ENCODE measurements at places on chromosomes 1 and 21.

DNA sequence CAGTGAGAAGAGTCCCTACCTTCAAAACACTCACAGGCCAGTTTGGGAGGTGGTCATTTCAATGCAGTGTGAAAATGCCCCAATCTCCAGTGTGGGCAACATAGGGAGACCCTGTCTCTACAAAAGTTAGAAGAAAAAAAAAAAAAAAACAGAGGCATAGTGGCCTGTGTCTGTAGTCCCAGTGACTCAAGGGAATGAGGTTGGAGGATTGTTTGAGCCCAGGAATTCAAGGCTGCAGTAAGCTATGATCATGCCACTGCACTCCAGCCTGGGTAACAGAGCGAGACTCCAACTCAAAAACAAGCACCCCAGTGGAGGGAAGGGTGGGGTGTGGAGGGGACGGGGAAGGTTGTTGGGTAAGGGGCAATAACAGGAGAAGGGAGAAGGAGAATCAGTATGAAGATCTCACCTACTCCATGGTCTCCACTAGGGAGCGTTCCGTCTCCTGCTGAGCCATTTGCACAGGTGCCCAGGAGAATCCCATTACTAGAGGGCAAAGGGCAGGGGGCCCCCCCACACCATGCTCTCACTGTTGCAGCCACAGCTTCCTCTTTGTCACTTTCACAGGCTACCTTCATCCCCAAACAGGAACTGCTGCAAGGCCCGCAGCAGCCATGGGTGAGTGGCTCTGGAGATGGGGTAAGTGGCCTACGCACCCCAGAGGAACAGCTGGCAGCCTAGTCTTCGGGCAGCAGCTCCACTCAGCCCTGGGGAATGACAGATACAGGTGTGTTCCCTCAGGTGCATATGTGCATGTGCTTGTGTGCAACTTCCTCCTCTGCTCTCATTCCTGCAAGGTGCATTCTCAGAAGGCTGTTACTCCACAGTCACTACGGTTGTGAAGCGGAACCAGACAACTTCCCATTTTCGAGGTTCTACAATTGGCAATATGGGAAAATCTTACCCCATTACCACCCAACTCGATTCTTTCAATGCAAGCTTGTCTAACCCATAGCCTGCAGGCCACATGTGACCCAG, 87.9 kb upstream of the LYST start:
- DNase-seq: no peak

DNA sequence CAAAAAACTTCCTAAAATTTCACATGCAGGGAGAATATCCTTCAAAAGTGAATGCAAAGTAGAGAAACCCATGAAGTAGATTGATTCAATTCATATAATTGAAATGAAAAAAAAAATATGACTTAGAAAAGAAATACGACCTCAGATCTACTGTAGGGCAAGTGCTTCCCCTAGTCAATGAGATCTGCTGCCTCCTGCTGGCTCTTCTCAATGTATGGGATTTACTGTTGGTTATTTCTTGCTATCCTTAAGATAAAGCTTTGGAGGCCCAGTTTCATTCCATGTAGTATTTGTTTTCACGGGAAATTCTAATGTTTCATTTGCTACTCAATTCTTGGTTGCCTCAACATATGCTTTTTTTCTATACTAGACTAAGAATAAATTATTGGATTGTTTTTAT, 46.2 kb downstream of the ZNF648 start:
- DNase-seq: no peak

- no peak for DNase-seq
These were observed 66.1 kb upstream of the FAM3B start for GRCh38 chr21:41250519-41250918.

GRCh38 chr1:200379432-200379757, 30.4 kb downstream of the ZNF281 start:
- no peak for DNase-seq

DNA sequence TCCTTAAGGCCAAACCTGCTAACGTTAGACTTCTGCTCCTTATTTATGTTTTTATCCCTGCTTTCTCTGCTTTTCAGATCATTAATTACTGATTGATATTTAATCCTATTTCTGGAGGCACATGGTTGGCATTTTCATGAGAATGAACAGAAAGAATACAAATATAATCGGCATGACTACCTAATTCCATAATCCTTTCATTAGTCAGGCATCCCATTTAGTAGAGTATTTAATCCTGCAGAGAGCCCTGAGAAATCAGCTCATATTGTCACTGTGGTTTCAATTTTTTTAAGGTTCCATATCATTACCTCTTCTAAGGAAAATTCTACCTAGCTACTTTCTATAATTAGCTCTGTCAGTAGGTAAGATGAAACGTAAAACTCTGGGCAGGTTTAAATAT, 238.8 kb downstream of the NCAM2 start:
- no peak for DNase-seq

DNA sequence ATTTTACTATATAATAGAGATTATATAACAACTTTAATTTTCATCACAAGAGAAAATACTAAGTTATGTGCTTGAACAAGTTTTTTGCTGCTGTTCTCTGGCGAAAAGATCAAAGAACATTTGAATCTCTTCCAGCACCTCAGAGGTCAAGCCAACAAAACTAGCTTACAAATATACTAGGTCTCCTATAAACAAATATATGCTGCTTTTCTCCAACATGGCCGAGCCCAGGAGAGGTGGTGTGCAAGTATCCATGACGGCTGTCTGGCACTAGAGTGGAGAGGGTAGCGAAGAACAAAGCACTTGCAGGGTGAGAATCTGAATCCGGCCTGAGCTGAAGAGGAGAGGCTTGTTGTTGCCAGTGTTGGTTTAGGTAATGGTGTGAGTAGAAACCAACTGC, 7.5 kb upstream of the FMO3 start:
- no peak for DNase-seq

- DNase-seq: no peak
These were observed 5.3 kb upstream of the SFT2D2 start for GRCh38 chr1:168220470-168220871.

DNA sequence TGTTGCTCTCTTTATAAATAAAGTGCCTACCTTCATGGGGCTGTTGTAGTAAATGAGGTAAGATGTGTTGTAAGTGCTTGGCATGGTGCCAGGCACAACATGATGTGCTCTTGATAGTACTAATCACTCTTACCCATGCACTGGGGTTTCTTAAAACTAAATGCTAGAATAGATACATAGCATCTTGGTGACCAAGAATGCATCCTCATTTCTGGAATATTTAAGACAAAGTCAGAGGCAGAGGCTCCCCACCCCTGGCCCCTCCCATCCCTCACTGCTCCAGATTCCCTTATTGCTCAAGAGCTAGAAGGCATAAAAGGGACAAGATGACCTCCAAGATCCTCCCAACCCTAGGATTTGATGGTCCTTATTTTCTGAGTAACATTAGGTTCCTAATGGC, 61.3 kb downstream of the GLUL start:
- no peak for DNase-seq

DNA sequence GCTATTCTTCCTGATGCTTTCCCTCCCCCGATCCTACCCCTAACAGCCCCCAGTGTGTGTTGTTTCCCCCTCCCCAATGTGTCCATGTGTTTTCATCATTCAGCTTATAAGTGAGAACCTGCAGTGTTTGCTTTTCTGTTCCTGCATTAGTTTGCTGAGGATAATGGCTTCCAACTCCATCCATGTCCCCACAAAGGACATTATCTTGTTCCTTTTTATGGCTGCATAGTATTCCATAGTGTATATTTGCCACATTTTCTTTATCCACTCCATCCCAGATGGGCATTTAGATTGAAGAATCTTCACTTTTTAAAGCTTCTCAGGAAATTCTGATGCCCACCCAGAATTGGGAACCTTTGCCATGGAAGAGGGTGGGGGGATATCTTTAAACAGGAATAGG, 19.0 kb upstream of the SLC2A1 start:
- DNase-seq: no peak

DNA sequence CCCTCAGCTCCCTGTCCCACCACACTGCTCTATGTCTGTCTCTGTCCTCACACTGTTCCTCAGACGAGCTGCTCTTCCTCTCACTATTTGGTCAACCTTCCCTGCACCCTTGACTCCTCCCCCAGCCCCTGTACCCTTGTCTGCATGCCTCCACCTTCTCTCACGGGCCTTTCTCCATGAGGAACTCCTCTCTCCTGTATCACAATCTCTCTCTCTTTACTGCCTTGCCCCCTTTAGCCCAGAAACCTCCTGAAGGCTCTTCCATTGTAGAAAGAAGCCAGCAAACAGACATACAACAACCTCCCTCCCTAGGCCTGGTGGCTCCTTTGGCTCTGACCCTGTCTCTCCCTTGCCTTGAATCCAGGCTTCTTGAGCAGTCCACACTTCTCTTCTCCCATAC, 251.6 kb upstream of the CSF3R start:
- DNase-seq: no peak

DNA sequence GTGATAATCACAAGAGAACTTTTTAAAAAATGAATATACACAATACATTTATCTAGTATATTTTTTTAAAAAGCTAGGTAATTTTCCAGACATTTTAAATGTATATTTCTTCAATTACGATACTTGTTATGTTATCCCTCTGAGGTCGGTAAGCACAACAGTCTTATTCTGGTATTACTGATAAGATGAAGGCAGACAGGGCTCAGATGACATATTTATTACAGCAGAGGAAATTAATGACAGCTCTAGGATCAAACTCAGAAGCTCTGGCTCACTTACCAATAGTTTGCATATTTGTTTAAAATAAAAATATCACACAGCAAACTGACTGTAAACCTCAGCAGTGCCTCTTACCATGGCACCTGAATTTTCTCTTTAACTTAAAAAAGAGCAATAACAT, 1347.0 kb upstream of the ADGRL2 start:
- DNase-seq: no peak

DNA sequence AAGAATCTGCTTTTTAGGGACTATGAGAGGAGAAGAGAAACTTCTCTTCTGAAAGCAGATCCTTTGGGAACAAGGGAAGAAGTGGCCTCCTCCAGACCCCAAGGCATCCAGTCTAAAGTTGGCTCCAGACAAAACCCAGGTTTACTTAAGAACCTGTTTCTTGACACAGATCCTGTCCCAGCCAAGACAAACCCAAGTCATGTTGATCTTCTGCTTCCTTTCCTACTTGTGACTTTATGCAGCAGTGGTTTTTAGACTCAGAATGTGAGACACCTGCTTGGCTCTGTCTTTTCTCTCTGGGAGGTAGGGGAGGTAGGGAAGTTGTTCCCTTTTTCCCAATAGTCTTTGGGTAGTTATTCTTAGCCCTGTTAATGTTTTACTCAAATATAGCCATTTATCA, 38.3 kb downstream of the ELAPOR1 start:
- DNase-seq: no peak

GRCh38 chr1:43779266-43779665, 71.9 kb downstream of the ST3GAL3 start:
- DNase-seq: no peak

GRCh38 chr21:31190516-31190915, 152.2 kb upstream of the KRTAP19-8 start:
- no peak for DNase-seq

DNA sequence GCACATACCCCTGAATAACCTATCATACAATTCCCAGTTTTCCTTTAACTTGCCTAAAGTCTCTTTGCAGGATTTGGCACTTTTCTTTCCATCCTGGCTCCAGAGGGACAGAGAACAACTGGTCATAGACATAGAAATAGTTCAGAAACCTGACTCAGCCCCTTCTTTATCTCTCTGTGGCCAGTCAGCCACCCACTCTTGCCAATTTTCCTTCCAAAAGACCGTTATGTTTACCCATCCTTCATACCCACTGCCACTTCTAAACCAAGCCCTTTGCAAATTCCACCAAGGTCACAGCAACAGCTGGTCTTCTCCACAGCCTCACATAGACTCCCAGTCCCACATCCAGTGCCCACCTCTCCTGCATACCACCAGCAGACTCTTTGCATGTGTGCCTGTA, 127.2 kb upstream of the FGGY start:
- no peak for DNase-seq

- DNase-seq: no peak
These were observed 55.8 kb downstream of the SLC9A1 start for GRCh38 chr1:27099135-27099586.

DNA sequence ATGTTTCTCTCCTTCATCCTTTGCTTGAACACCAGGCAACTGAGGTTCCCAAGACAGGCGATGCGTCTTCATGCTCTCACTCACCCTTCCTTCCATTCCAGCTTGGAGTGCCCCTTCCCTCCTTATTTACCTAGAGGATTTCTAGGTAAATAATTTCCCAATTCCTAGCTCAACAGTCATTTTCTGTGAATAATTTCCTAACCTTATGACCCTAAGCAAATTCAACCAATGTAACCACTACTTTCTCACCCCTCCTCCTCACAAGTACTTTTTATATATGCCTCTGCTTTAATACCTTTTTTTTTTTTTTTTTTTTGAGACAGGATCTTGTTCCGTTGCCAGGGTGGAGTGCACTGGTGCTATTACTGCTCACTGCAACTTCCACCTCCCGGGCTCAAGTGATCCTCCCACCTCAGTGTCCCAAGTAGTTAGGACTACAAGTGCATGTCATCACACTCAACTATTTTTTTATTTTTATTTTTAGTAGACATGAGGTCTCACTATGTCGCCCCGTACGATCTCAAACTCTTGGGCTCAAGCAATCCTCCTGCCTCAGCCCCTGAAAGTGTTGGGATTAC, 86.7 kb downstream of the USP24 start:
- no peak for DNase-seq

DNA sequence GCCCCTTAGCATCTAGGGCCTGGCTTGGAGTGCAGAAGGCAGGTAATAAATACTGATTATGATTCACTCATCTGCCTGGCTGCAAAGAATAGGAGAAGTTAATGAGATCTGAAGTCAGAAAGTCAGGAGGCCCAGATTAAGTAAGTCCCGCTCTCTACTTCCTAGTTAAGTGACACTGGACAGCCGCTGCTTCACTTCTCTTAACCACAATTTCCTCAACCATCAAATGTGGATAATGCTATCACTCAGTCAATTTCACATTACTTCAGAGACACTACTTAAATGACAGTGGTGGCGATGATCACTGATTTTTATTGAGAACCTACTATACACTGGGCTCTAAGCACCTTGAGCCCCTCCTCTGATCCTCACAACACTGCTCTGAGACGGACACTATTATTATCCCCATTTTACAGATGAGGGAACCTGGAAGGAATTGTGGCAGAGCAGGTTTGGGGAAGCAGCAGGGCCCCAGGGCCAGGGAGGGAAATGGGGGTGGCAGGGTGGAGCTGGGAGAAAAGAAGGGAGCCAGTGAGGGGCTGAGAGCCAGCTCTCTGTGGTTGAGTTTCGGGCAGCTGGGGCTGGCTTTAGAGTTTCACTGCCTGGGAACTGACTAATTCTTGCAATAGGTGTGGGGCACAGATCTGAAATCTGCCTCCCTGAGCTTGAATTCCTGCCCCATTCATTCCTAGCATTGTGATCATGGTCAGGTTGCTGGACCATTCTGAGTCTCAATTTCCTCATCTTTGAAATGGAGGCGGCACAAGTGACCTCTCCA, 2.4 kb upstream of the E2F2 start:
- DNase-seq: no peak

- DNase-seq: no peak
These were observed 26.7 kb downstream of the HMGN2 start for GRCh38 chr1:26498894-26499293.
